GM12891 (cell line): ENCODE measurements at places on chromosomes 3 and 15.

DNA sequence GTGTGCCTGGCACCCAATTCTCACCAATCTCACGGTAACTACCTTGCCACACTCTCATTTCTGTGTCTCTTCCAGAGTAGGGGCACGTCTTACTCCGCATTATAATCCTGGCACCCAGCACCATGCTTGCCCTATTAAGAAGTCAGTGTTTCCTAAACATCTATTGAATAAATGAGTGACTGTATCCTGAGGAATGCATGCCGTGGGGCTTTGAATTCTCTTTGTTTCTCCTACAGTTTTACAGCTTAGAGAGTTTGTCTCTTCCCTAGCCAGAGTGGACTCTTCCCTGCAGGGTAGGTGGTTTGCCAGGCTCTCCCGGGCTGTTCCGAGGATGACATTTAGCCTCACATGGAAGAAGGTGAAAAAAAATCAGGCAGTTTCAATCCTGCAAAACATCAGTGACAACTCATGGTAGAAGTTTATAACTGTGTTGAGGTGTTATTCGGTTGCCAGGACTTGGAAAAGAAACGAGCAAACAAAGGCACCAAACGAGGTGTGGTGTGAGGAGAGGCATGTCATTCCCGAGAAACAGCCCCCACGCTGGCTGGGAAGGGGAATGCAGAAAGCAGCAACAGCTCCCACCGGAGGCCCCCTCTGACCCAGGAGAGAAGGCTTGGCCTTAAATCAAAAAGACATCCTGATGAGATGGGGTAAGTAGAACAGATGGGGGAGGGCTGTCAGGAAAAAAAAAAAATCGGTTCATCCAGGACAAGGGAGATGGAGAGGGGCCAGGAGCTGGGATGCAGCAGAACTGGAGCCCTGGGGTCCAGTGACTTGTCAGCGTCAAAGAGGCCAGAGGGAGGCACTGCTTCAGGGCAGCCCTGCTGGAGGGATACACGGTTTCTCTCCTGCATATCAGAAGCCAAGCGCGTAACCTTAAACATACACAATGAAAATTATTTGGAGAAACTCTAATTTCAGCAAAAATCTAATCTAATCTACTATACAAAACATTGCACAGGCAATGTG is 168.4 kb upstream of the ARRDC4 start:
- DNase-seq, result no peak

GRCh38 chr3:12490547-12490946 is 6.3 kb downstream of the TSEN2 start:
- DNase-seq, result no peak

GRCh38 chr3:45273681-45274515 is 47.8 kb upstream of the TMEM158 start:
- no peak for DNase-seq

GRCh38 chr3:69649120-69650065 is 89.9 kb upstream of the MITF start:
- DNase-seq, result no peak

GRCh38 chr3:7920211-7920610 is 581.4 kb upstream of the LMCD1 start:
- DNase-seq, result no peak

DNA sequence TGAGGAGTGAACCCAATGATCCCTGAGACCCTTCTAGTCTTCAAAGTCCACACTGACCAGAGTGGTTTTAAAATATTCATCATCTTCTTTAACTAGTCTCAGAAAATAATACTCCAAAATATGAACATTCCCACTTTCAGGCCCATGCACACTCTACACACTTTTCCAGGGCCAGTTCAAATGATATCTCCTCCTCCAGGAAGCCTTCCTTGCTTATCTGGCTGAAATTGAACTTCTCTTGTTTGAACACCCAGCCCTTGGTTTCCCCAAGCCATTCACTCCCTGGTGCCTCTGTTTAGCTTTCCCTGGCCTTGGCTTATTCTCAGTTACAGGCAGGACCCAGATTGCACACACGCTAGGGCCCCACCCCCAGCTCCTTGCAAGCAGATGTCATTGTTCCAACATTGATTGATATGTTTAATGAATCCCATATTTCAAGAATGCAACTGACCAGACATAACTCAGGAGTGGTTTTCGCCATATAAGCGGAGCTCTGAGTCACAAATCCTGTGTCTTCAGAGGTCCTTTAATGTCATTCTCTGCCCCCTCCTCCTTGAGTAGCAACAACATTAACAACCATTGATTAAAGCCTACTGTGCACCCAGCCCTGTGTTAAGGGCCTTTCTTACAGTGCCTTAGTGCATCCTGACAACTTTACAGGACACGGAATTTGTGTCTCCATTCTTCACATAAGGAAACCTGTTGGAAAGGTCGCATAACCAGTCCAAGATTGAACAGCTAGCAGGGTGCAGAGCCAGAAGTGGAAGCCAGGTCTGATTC is 2.1 kb downstream of the ITGA11 start:
- no peak for DNase-seq
